ENCODE measurements at places on chromosomes 6 and 20.

- no peak for DNase-seq
Measured at GRCh38 chr6:115612796-115613479, 447.8 kb downstream of the FRK start.

DNA sequence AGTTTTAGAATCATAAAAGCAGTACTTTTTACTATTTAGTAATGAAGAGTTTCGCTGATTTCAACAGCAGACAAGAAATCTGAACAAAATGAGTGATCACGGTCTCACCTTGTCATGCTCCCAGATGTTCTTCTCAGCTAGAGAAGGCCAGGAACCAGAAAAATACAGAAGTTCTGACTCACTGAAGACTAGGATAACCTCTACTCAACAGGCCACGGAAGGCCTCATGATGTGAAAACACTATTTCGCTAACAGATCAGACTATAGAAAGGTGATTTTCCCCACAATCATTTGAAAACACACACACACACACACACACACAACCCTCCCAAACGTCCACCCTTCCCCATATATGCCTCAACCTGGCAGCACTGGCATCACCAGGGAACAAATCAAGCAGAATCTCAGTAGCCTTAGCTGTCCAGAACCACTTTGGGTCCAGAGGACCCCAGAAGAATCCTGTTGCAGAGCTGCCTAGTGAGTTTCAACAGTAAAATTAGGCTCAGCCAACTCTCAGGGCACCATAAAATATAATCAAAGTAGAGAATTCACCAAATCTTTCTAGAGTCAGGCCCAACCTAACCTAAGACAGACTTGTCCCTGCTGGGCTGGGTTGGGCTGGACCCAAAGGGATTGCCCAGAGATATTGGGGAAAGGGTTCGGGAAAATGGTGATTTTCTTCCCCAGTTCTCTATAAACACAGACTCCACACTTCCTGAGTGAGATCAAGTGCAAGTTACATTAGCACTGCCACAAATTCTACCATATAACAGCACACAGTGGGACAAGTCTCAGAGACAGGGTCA, 7.9 kb downstream of the EXOC2 start:
- DNase-seq, result no peak

- no peak for DNase-seq
Measured at GRCh38 chr20:58069796-58070663, 158.4 kb downstream of the ANKRD60 start.

- no peak for DNase-seq
Measured at GRCh38 chr6:21151119-21151518, 442.4 kb upstream of the SOX4 start.

DNA sequence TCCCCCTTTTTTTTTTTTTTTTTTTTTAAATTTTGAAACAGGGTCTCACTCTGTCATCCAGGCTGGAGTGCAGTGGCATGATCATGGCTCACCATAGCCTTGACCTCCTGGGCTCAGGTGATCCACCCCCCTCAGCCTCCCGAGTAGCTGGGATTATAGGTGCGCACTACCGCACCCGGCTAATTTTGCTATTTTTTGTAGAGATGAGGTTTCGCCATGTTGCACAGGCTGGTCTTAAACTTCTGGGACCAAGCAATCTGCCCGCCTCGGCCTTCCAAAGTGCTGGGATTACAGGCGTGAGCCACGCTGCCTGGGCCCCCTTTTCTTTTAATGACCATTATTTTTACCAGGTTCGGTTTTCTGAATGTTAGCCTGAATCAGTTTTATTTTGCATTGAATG, 5.0 kb upstream of the FAM209A start:
- DNase-seq, result no peak

Measured in activated T-helper 9 cell treated with anti-CD3 and anti-CD28 coated beads, Interleukin-2, amount 50 U/mL, for 16 hours (primary cell).